ENCODE measurements at places on chromosomes 2 and 18. TPM values are rescaled to one million over a fixed set of nuclear protein-coding genes. Genes with fewer than 3 reads are reported as not detected.

DNA sequence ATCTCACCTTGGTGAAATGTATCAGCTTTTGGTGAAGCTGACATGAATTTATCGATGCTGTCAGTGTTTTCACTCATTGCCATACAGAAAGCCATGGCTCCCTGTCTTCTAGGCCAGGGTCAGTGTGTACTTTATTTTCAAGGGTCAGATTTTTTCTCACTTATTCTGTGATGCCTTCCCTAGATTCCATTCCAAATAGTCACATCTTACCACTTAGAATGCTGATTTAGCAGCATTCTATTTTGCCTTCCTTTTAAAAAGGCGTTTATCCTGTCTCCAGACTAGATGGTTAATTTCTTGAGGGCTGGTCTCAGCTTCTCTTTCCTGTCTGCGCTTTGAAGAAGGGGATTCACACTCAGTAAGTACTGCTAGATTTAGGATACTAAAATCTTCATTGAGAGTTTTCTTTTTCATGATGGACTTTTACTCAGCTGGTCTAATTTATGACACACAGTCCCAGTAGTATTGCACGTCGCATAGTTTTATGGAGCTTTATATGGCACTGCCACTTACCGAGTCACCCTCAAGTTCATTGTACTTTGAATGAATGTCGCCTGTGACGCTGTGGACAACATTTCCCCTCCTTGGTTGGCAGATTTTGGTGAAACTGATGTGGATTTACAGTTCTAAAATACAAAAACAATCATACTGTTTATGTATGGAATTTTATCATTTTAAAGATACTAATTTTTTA is 194.0 kb downstream of the ZNF407 start:
- DNase-seq: no peak

C2orf72 gene
- total RNA-seq: 0.42 TPM

GRCh38 chr2:211329421-211329820 is 773.0 kb downstream of the CPS1 start:
- no peak for DNase-seq

IL18RAP gene
- not detected for total RNA-seq

IL37 gene
- not detected for total RNA-seq

- DNase-seq: peak; percentile 6
These were observed 40.3 kb downstream of the GLI2 start for GRCh38 chr2:120775801-120776589.

- DNase-seq: no peak
These were observed 41.4 kb downstream of the IL1R2 start for GRCh38 chr2:102033031-102033749.

GRCh38 chr18:51038110-51038509 is 8.1 kb downstream of the SMAD4 start:
- no peak for DNase-seq

- no peak for DNase-seq
These were observed 136.9 kb downstream of the COPS8 start for GRCh38 chr2:237222601-237223041.

ZNF396 gene
- total RNA-seq: 2.1 TPM

NGEF gene
- 7.2 TPM for total RNA-seq
